ENCODE measurements at places on chromosomes 12 and 14.

DNA sequence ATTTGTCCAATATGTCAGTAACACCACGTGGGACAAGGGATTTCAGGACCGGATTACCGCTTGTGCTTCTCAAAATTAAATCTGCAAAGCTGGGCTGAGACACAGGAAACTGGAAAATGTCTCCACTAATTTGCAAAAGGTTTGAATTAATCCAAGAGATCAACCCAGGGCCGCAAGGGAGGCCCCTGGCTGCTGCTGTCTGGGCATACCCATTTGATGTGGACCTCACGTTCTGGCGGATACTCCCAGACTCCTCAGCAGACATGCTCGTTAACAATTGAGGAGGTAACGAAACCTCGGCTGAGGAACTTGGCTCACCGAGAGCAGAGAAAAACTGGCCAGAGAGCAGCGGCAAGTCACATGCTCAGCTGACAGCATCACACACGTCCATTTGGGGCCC, 180.6 kb downstream of the SLC15A4 start:
- DNase-seq: no peak

- no peak for DNase-seq
These were observed 663.8 kb downstream of the FLRT2 start for GRCh38 chr14:86193756-86194155.

DNA sequence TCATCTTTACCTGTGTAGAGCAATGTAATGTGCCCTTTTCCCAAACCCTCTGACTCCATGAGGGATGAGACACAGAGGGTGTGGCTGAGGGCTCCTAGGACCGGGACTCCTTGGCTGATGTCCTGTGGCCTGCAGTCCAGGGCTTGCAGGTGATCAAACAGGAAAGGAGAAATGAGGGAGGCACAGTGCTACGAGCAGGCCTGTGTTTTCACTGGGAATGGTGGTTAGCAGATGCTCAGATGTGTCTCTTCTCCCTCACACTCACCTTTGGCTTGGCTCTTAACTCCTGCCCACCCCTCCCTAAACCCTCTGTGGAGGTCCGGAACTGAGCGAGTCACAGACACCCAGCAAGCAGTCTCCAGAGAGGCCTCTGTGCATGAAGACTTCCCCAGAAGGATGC, 254.4 kb downstream of the DAD1 start:
- DNase-seq: no peak

GRCh38 chr14:90054803-90055202, 7.0 kb upstream of the KCNK13 start:
- DNase-seq: no peak

- DNase-seq: no peak
These were observed 983 bp downstream of the MYF6 start for GRCh38 chr12:80708259-80708974.

GRCh38 chr12:22008196-22008595, 37.8 kb upstream of the CMAS start:
- DNase-seq: no peak

- DNase-seq: no peak
These were observed 182.8 kb downstream of the SLC5A8 start for GRCh38 chr12:101027200-101027599.
